Heart left ventricle (tissue), 16 donors: ENCODE measurements at places on chromosomes 13 and 19. TPM values are rescaled to one million over a fixed set of nuclear protein-coding genes. Genes with fewer than 3 reads are reported as not detected.

Gene KCNK6
- 11.9 TPM for total RNA-seq

Gene ZNF429
- 9.6 TPM for total RNA-seq

DNA sequence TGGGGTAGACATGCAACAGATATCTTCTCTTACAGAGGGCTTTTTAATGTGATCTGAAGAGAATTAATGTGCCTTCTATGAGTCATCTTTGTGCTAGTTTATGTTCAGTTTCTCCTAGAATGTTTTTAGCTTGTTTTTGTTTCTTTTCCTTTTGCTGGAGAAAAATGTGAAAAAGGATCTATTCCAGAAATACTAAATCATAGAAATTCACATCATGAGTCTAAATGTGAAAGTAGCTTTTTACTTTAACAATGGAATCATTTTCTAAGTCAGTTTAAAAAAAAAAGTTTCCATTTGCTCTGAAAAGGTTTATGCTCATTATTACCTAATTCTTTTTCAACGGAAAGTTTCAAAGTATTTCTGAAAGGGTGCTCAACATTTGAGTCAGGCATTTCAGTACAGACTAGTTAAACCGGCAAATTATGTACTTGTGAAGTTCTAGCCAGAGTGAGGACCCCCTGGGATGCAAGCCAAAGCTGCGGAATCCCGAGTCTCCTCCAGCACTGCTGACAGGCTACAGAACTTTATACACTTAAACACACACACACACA lies 72.9 kb downstream of the SPATA13 start:
- DNase-seq: no peak

DNA sequence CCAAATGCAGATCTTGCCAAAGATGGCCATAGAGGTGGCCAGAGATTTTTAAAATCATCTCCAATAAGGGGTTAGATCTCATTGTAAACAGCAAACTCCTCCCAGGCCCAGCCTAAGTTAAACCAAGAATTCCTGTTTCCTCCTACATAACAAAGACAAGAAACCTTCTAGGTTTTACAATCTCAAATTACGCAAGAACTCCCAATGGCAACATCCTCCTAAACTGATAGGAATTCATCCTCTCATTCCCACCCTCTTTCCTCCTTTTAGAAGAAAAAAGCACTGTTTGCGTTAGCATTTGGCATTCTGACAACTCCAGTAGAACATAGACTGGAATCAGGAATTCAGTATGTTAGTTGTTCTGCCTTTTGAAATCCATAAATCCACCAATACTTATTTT lies 14.6 kb downstream of the PROSER1 start:
- no peak for DNase-seq

- no peak for DNase-seq
These were observed 731.0 kb downstream of the SLITRK1 start for GRCh38 chr13:83151308-83151660.
